Activated CD4-positive, alpha-beta T cell treated with anti-CD3 and anti-CD28 coated beads for 1 hour (primary cell): ENCODE measurements at places on chromosomes 16 and 17.

GRCh38 chr17:72361892-72362291 lies 241.1 kb downstream of the SOX9 start:
- no peak for DNase-seq

GRCh38 chr17:31379597-31380205 lies 11.8 kb upstream of the RAB11FIP4 start:
- DNase-seq, result no peak

GRCh38 chr16:68265078-68265920 lies 973 bp downstream of the SLC7A6 start:
- peak; percentile 17 for DNase-seq

DNA sequence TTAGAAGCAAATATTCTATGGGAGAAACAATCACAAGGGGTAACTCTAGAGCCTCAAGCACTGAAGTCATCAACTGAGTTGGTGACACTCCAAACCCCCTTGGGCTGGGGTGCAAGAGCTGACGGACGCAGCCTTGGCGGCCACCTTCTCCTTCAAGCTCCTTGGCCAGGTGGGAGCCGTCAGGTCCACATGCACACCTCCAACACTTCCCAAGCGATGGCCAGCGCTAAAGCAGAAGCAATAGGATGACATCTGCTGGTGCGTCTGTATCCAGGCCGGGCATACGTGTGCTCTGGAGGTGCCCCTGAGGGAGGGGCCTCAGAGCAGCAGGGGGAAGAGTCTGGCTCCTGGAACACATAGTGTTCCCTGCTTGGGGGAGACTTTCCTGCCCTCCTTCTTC lies 12.2 kb upstream of the FOXJ1 start:
- DNase-seq, result no peak

- peak; percentile 23 for DNase-seq
Measured at GRCh38 chr17:44522883-44523671, 19.9 kb upstream of the GPATCH8 start.

DNA sequence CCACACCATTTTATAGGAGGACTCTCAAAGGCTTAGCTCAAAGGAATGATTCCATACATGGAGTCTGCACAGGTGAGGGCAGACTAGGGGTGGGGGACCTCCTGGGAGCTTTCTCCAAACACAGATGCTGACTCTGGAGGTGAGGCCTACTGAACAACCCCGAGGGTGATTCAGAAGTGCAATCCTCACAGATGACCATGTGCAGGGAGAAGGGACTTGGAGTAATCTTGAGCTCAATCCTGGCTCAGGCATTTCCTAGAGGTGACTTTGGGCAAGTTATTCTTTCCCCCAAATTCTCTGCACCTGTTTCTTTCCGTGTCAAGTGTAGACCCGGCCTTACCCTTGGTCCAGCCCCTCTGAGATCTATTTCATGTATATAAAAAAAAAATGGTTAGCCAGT lies 401.5 kb downstream of the SLC39A11 start:
- DNase-seq, result no peak

- no peak for DNase-seq
Measured at GRCh38 chr17:50598487-50598886, 36.2 kb upstream of the ABCC3 start.

GRCh38 chr16:35754391-35755369 lies 2295.3 kb downstream of the TP53TG3F start:
- DNase-seq, result no peak

- no peak for DNase-seq
Measured at GRCh38 chr16:83888672-83889044, 10.3 kb upstream of the MLYCD start.

GRCh38 chr17:63278728-63279442 lies 167.2 kb downstream of the CYB561 start:
- DNase-seq, result no peak

DNA sequence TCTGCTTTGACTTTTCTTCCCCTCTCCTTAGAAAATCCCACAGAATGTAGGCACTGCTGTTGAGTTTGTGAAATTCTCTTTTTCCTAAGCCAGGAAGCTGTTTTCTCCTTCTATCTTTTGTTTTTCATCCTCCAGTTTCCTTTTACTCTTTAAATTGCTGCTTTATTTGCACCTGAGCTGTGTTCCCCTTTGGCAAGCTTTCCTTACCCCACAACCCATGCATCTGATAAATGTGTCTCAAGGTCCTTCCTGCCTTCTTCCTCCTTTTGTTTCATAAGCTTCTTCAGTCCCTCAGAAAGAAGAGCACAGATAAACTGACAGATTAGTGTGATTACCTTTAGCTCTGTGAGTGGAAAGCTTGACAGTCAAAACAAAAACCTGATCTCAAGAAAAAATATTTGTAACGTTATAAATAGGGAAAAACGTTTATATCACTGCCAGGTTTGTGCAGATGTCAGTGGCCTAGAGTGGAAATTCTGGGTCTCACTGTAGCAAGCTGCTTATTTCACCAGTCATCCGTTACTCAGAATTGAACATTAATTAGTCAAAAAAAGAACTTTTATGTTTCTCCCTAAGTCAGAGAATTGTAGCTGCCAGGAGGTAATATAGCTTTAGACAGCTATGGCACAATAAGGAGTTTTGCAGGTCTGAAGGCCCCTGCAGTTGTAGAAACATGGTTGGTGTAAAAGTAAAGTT lies 23.6 kb downstream of the GSDMB start:
- DNase-seq, result no peak

DNA sequence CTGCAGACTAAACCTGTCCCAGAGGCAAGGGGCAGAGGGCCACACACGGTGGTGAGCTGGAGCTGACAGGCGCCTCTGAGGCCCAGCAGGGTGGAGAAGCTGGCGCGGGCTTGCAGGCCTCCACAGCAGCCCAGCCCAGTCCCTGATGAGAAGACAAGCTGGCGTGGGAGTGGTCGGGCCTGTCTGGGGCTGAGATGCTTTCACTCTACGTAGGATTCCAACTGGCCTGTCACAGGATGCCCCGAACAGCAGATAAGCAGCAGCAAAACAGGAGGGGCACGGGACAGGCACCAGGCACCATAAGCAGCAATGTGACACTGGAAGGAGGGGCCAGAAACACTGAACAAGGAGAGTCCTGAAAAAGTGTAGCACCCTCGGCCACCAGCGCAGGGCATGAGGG lies 40.1 kb downstream of the PEMT start:
- DNase-seq, result no peak

- DNase-seq, result no peak
Measured at GRCh38 chr17:5931616-5932015, 138.6 kb upstream of the WSCD1 start.

DNA sequence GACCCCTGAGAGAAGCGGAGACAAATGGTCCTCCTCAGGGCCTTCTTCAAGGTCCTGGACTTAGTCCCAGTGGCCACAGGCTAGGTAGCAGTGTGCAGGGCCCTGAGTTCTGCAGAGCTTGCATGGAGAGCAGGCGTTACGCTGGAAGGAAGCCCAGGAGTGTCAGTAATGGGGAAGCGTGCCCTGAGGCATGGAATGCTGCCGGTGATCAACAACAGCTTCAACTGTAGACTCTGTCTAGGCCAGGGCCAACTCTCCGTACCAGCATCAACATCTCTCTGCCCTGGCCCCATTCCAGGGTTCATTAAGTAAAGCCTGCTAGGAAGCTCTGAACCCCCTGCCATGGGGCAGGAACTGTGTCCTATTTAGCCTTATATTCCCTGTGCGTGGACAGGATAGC lies 568 bp upstream of the TNK1 start:
- no peak for DNase-seq

- no peak for DNase-seq
Measured at GRCh38 chr17:14011740-14012405, 57.4 kb upstream of the COX10 start.

- DNase-seq, result no peak
Measured at GRCh38 chr16:75420987-75421819, 12.1 kb downstream of the CFDP1 start.

DNA sequence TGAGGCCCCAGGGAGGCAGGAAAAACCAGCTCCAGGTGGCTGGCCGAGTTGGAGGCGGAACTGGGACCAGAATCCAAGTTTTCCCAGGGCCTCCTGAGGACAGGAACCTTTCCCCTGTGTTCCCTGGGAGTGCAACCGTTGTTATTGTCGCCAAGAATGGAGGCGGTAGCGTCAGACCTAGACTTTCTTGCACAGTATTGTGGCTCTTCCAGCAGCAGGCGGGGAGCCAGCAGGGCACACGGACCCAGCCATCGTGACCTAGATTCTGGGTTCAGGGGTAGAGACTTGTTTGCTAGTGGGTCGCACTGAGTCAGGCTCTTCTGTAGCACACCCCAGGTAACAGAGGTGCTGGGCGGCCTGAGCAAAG lies 667 bp upstream of the KIF19 start:
- no peak for DNase-seq

GRCh38 chr17:47368262-47368661 lies 44.5 kb downstream of the EFCAB13 start:
- DNase-seq, result no peak
